PC-3 (cell line): ENCODE measurements at places on chromosomes 2 and 18. TPM values are rescaled to one million over a fixed set of nuclear protein-coding genes. Genes with fewer than 3 reads are reported as not detected.
A peak's percentile ranks its signal among the peaks of the same experiment; 100 is the strongest.

DNA sequence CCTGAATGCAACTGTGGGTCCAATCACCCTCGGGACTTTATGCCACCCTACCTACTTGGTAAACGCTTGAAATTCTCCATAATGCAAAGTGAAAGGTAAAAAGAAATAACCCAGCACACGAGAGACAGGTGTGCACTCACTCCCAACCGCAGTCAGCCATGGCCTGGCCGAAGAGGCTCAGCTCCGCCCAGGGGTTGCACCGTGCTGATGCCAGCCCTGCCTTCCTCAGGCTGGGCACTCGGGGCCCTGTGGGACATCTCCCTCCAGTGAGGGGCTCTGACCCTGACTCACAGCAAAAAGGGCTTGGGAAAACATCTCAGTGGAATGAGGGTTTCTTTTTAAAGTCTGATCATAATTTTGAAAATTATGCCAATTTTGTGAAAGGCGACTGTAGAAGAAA, 13.3 kb downstream of the SLC66A2 start:
- no peak for DNase-seq

GRCh38 chr2:38097988-38098385, 22.0 kb upstream of the CYP1B1 start:
- DNase-seq = no peak

- no peak for DNase-seq
These were observed 188.4 kb downstream of the PPP1R1C start for GRCh38 chr2:182173944-182174622.

- no peak for DNase-seq
These were observed 106.0 kb downstream of the ZNF236 start for GRCh38 chr18:76928179-76928868.

GRCh38 chr2:219783359-219783975, 156.0 kb downstream of the SLC4A3 start:
- DNase-seq = no peak

DNA sequence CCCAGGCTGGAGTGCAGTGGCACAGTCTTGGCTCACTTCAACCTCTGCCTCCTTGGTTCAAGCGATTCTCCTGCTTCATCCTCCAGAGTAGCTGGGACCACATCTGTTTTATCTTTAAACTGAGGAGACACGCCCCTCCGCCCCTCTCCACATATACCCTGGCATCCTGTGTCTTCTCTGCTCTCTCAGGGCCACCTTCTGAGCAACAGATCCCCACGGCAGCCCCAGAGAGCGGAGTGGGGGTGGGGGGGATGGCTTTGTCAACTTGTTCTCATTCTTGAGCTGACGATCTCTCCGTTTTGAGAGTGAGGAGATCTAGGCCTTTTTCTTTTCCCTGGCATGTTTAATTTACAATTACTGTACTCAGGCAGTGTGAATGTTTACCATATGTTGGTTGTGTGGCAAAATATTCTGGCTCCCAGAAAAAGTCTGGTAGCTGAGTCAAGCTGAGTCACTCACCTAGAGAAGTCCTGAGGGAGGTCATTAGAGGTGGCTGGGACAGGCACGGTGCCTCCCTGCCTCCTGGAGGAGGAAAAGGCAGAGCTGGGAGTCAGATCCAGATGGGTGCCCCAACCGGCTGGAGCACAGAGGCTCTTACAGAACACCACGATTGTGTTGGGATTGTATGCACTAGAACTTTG, 19.5 kb upstream of the ID2 start:
- DNase-seq = peak; percentile 93

DNA sequence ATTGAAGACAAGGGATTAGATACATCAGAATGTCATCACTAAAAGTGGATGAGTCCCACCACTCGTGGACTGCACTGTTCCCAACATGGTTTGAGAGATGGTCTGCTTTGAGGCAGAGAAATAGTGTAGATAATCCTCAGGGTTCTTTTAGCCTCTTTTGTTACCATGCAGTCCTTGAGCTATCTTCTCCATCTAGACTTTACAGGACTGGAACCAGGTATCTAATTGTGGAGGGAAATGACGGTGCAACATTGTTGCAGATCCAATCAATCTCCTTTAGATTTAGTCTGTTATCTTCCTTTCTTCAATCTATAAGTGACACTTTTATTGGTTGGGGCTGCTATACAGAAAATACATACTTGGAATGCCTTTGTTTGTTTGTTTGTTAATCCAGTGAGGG, 183.8 kb upstream of the CWC22 start:
- DNase-seq = no peak

- no peak for DNase-seq
These were observed 199.6 kb downstream of the BCL11A start for GRCh38 chr2:60353863-60354262.

DNA sequence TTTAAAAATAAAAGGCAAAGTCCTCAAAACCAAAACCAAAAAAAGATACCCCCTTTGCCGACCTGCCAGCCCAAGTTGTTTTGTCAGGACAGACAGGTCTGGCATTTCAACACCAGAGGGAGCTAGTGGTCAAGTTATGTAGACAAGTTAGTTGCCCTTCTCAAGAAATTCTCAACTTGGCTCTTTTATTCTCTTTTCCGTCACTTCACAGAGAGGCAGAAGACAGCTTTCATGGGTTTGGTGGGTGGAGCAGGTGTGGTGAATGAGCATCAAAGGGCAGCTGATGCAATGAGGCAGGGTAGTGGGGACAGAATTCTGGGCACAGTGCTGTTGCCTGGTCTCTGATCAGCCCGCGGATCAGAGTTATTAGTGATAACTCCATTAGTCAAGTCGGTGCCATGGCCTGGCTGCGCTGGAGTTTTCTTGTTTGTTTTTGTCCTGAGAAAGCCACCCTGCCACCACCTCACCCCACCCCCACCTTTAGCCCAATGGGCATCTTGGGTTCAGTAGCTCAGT, 303.7 kb upstream of the EPAS1 start:
- DNase-seq = peak; percentile 86

DNA sequence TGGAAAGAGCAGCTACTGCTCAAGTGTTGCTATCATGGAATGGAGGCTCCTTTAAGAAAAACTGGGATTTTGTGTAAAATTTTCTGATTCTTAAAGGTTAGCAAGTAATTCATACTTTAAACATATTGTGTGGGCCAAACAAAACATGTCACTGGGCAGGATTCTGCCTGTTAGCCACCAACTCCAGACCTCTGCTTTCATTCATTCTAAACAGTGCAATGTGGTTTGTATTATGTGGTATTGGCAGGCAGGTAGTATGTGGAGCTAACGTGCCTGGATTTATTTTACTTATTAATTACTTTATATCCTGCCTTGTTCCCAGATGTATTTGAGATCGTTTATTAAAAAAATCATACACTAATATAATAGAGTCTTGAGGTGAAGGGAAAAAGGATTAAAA, 1521.3 kb upstream of the ACVR2A start:
- no peak for DNase-seq

DNA sequence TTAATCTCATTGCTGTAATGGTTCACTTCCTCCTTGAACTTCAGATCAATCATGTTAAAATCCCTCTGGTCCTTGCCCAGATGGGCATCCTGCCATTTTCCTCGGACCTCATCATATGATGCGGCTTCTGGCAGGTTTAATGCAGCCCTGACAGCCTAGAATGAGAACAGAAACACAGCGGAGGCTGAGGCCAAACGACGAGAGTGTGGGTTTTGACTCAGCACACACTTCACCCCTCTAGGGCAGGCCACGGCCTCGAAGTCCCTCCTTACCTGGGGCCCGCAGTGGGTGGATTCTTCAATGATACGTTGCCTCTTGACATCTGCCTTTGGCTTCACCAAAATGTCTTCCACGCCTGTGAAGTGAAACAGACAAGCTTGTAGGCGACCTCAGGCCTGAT, 56.8 kb downstream of the POLR1A start:
- DNase-seq = no peak

DNA sequence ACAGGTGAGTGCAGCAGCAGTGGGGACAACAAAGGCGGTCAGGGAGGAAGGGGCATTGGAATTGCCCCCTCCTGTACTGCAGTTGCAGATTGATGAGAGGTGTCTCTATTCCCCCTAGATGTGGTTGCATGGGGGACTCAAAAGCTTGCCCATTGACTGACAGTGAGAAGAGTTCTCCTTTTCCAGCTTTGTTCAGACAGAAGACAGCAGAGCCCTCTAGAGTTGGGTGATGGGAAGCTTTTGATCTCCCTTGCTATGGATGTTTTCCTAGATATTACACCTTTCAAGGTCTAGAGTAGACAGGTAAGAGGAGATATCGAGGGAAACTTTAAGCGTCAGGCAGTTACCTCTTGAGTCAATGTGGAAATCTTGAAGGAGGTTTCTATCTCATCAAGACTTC, 2.9 kb downstream of the PROKR1 start:
- DNase-seq = peak; percentile 46

DNA sequence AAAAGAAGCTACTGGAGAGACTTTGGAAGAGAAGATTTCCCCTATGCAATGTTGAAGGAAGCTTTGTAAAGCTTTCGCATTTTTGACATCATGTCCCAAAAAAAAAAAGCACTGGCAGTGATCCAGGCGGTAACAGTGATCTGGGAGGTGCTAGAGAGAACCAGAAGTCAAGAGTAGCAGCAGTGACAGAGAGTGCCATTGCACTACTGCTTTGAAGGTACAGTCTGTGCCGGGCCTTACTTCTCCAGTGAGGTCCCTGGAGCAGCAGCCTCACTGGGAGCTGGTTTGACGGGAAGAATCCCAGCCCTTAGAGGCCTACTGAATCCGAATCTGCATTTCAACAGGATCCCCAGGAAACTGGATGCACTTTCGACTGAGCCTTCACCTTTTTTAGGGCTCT, 50.9 kb upstream of the ATL2 start:
- DNase-seq = no peak

- DNase-seq = no peak
These were observed 226.9 kb upstream of the THSD7B start for GRCh38 chr2:136538489-136538888.

GRCh38 chr18:2032036-2032435, 539.3 kb downstream of the METTL4 start:
- no peak for DNase-seq

DNA sequence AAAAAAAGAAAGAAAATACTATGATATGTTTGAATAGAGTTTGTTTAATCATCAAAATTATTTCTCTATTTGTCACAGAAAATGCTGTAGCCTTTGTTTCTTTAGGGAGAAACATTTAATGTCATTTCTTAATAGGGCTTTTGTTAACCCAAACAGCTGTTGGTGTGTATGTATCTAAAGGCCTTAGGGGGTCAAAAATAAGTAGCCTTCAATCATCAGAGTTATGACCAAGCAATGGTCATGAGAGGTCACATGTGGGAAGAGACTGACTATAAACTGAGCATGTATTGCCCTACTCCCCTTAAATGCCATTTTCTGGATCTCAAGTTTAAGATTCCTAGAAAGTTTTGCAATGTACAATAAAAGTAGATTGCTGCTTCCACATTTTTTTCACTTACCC, 22.7 kb downstream of the HNMT start:
- no peak for DNase-seq

DNA sequence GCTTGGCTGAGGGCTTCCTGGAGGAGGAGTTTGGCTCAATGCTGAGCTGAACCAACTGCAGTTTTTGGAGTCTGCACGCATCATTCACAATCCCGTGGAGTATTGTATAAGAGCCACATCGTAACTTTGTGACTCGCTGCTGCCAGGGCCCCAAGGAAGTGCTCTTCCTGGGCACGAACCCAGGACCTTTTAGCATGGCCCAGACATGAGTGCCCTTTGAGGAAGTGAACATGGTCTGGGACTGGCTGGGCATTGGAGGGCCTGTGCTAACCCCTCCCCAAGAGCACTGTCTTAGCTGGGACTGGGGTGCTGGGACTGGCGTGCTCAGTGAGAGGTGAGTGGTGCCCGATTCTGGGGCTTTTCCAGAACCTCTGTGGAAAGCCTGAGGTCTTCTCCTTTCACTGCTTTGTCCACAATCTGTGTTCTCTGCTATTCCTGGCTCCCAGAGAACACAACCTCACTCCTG, 88.6 kb downstream of the LIPG start:
- DNase-seq = peak; percentile 5

DNA sequence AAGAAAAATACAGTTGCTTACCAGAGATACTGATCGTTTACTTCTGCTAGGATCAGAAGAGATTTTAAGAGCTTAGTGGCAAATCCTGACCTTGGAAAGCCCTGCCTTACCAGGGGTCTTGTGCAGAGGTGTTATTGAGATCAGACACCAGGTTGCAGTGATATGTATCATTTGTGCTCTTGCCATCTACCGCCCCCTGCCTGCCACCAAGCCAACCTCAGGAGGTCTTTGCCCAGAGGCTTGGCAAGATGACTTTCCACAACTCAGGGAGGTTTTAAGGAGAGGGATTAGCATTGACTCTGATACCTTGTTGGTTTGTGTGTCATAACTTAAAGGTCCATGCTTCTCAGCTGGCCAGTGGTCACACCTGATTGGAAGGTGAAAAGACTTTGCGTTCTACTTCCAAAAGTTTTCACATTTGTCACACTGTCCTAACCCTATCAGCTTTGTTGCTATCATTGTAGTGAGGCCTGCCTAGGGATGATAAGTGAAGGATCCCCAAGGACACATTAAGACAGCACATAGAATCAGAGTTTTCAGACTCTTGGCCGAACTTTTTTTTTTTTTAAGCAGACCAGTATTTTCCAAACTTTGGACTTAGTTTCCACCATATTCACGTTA, 46.2 kb upstream of the MGAT5 start:
- DNase-seq = peak; percentile 68

DNA sequence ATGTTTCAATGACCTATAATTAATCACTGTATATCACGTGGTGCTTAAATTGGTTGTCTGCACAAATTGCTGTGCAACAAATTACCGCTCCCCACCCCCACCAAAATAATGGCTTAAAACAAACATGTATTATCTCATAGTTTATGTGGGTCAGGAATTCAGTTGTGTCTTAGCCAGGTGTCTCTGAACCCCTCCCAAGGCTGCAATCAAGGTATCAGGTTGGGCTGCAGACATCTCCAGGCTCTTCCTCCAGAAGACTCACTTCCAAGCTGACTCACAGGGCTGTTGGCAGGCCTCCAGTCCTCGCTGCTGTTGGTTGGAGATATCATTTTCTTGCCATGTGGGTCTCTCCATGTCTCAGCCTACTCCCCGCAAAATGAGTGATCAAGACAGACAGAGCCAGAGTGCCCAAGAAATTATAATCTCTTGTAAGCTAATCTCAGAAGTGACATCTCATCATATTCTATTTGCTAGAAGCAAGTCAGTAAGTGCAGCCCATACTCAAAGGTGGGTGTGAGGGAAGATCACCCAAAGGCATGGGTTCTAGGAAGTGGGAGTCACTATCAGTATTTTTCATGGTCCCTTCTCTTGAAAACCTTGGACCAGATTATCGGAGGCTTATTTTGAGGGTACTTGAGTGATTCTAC, 38.4 kb downstream of the SPC25 start:
- DNase-seq = peak; percentile 91

The HDHD2 gene
- total RNA-seq = 6.3 TPM in 2 replicates

The SPP2 gene
- not detected in 2 replicates for total RNA-seq

The CDH20 gene
- total RNA-seq = not detected in 2 replicates

The LYPD6B gene
- 1.9 and 2.0 TPM in 2 replicates for total RNA-seq

The UGT1A3 gene
- total RNA-seq = not detected in 2 replicates

The SPAST gene
- total RNA-seq = 15.5 and 21.6 TPM in 2 replicates

The CCDC178 gene
- not detected in 2 replicates for total RNA-seq

The NOSTRIN gene
- 0.69 and 1.1 TPM in 2 replicates for total RNA-seq

The SH3RF3 gene
- 11.7 and 16.3 TPM in 2 replicates for total RNA-seq

The ATOH8 gene
- 0.04 TPM in 1 of 2 replicates, not detected in the other for total RNA-seq

The ZNF521 gene
- total RNA-seq = 0.04 TPM in 1 of 2 replicates, not detected in the other

The NETO1 gene
- 8.4 and 12.9 TPM in 2 replicates for total RNA-seq

The HOXD9 gene
- total RNA-seq = not detected in 2 replicates

The HYCC2 gene
- 3.6 and 5.5 TPM in 2 replicates for total RNA-seq

The NYAP2 gene
- total RNA-seq = not detected in 2 replicates
